ENCODE measurements at places on chromosomes 5 and 9.

GRCh38 chr9:6230037-6230780 is 14.6 kb downstream of the IL33 start:
- DNase-seq, result no peak

- DNase-seq, result no peak
Observed at GRCh38 chr5:126970517-126971017, 59.8 kb downstream of the MARCHF3 start.

DNA sequence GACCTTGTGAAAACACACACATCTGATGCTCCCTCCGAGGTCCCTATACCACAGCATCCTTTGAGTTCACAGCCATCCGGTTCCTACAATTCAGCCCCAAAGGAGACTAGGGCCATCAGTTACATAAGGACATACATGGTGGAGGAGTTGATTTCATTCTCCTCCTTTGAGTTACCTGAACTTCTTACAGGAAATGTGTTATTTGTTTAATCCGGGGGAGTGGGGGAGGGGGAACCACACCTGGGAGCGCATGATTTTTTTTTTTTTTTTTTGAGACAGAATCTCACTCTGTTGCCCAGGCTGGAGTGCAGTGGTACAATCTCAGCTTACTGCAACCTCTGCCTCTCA is 30.7 kb downstream of the SEMA4D start:
- no peak for DNase-seq

DNA sequence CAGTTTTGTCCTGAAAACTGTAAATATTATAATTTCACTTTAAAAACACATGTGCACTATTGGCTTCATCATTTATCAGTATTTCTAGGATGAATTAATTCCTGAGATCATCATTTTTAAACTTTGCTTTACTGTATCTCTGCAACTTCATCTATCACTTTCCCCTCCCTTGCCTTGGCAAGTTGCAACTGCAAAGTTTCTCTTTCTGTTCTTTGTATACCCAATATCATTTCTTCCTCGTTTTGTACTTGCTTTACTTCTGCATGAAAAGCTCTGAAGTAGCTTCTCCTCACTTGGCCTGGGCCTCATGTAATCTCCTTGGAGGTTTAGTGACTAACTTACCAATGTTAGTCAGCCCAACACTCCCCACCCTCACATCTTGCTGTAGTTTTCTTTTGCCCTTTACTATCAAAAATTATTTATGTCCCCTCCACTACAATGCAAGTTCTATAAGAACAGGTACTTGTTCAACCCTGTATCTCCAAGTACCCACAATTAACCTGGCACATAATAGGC is 12.8 kb downstream of the C5orf63 start:
- no peak for DNase-seq

DNA sequence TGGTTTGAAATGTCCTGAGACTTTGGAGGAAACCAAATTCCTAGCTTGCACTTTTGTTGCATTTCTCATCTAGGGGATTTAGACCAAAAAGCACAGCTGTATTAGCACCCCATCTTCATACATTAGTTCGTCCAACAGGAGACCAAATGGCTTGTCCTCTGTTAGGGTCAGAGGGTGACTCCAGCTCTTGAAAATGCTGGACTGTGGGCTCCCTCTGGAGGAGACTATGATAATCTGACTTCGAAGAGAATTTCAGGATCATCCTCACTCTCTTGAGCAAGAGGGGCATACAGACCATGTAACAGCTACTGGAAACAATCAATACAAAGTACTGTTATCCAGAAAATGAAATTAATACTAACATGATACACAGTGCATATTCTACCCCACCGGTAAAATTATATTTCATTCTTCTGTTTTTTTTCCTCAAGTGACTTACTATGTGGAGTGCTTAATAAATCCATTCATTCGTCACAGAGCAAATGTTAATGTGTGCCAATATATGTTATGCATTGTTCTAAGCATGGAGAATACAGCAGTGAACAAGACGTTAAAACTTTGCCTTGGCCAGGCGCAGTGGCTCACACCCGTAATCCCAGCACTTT is 63.7 kb upstream of the PPP2CA start:
- DNase-seq, result peak; percentile 45

DNA sequence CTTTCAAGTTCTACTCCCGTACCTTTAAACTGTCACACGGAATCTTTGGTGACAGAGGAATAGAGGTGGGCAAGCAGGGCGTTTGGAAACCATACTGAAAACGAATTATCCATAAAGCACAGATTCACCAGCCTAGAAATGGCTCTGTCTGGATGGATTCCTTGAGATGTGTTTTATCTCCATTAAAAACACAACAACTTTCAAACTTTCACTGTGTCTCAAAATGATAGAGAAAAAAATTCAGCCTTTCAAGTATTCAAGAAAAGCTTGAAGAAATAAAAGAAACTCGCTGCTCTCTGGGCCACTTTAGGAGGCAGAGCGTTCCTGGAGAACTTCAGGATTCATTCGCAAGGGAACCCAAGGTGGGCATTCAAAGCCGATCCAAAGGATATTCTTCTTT is 589 bp upstream of the THBS4 start:
- no peak for DNase-seq

DNA sequence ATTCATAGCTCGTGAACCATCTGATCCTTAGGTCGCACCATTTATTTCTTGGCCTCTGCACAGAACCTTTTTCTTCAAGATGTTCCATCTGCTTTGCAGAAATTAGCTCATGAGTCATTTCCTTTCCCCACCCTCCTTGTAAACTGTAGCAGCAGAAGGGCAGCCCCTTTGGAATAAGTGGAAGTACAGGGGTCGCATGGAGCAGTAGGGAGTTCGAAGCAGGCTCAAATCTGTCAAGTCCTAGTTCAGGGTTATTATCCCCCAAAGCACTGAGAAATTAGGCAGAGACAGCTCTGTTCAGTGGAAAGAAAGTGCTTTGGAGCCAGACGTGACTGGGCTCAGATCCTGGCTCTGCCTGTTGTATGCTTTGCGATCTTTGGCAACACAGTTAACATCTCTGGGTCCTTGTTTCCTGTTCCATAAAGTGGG is 84.2 kb downstream of the SGCD start:
- no peak for DNase-seq

DNA sequence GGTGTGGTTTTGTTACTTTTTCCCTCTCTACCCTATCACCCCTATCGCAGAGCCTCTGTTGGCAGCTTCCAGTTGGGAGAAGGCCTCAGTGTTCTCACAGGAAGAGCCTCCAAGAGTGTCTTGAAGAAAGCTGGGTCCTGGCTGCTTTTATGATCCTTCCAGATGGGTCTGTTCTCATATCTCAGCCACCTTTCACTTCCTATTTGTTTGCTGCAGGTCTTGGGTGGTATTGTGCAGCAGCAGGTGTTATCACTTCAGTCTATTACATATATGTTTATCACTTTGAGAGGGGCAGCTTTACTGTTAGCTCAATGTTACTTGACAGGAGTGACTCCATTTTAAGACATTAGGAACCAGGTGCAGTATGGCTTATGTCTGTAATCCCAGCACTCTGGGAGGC is 59.2 kb upstream of the GDNF start:
- DNase-seq, result no peak

DNA sequence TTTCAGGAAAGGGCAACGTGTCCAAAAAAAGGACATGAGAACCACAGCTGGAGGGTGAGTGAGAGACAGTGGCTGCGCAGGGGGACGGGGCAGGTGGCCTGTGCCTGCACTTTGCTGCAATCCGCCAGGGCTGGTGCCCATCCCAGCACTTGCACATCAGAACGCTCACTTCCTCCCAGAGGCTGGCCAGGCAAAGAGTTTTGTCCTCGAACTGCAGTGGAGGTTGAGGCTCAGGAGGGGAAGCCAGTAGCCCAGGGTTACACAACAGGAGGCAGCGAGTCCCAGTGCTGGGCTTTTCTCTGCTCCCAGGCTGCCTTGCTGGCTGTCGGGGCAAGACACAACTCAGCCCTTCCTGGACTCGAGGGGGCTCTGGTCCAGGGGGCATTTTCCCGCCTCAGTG is 33.1 kb downstream of the CRB2 start:
- no peak for DNase-seq

DNA sequence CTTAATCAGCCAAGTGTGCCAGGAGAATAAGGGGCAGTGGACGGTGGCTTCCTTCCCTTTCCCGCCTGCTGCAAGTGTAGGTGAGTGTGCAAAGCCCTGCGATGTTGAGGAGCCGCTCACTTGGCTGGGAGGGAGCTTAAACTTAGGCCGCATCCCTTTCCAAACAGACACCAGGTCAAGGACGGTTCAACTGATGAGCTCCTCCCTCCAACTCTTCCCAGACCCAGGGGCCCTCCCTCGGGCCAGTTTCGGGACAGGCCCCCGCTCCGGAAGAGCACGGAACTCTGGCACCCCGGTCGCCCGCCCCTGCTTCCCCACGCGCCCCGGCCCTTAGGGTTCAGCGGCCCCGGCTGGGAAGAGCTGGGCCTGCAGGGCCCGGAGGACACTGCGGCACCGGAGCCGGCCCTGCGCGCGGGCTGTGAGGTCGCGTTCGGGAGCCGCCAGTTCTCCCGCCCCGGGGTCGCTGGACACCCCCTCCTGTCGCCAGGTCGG is 481 bp downstream of the MRPL36 start:
- DNase-seq, result no peak

DNA sequence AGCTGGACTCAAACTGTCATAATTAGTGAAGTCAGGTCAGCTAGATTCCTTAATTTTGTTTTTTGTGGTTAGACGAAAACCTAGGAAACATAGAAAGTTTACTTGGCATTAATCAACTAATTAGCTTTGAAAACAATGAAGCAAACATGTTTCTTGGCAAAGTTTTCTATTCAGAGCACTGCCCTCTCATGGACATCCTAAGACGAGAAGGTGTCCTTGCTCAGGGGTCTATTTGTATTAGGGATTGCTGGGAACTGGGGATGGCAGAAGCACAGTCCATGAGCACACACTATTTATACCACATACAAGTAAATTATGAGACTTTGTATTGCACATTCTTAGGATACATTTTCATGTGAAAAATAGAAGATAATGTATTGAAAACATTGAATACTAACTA is 49.7 kb downstream of the POC5 start:
- DNase-seq, result no peak

GRCh38 chr9:127033789-127034188 is 88.6 kb downstream of the ANGPTL2 start:
- DNase-seq, result no peak

DNA sequence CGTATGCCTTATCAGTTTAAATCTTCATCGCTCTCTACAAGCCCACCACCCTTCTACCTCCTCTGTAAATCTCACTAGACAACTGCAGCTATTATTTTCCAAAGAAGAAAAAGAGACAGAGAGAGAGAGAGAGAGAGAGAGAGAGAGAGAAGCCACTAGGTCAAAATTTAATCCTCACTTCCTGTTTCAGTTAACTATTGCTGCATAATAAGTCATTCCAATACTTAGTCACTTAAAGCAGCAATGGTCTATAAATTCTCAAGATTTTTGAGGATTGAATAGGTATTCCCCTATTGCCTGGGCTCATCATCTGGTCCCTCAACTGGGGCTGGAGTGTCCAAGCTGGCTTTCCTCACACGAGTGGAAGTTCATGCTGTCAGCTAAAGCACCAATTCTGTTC is 68.8 kb downstream of the ITGA1 start:
- DNase-seq, result no peak

DNA sequence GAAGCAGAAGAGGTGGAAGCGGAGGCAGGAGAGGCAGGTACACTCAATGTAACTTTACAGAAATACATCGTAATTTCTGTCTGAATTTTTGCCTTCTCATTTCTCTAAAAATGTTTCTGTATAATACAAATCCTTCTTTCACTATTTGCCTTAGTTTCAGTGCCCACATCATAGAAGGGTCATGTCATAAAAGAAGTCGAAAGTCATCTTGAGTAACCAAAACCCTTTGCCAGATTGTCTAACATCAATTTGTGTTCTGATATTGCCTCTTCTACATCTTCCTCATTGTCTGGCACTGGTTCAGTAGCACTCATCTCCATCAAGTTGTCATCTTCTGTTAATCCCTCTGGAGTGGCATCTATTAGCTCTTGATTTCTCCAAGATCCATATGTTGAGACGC is 6.2 kb upstream of the CYFIP2 start:
- no peak for DNase-seq

DNA sequence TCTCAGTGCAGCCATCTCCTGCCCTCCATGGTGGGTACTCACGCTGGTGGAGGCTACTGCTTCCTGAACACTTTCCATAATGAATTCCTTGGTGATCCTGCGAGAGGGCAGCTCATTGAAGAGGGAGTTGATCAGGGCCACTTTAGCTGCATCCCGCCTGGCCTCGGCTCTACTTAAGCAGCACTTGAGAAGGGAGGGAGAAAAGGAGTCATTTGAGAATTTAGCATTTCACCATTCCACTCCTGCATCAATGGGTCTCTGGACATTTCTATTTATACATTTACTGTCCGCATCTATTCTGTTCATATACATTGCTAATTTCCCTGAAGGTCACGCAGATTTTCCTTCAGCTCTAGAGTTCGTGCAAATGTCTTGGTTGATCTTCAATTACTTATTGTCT is 35.1 kb downstream of the LIX1 start:
- DNase-seq, result peak; percentile 61

DNA sequence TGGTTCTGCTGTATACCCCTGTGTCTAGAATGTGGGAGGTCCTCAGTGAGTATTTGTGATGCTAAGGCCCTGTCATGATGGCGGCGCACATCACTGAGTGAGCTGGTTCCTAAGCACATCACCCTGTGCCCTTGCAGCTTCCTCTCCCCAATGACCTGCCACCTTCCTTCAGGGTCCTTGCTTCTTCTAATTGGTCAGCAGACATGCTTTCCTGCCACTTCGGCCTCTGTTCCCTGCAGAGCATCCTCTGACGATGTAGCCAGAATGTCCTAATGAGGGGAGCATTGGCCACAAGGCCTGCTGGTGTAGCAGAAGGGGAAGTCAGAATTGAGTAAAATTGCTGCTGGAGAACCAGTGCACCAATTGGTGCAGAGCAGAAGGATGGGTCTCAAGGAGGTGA is 31.1 kb upstream of the ANGPTL2 start:
- no peak for DNase-seq

DNA sequence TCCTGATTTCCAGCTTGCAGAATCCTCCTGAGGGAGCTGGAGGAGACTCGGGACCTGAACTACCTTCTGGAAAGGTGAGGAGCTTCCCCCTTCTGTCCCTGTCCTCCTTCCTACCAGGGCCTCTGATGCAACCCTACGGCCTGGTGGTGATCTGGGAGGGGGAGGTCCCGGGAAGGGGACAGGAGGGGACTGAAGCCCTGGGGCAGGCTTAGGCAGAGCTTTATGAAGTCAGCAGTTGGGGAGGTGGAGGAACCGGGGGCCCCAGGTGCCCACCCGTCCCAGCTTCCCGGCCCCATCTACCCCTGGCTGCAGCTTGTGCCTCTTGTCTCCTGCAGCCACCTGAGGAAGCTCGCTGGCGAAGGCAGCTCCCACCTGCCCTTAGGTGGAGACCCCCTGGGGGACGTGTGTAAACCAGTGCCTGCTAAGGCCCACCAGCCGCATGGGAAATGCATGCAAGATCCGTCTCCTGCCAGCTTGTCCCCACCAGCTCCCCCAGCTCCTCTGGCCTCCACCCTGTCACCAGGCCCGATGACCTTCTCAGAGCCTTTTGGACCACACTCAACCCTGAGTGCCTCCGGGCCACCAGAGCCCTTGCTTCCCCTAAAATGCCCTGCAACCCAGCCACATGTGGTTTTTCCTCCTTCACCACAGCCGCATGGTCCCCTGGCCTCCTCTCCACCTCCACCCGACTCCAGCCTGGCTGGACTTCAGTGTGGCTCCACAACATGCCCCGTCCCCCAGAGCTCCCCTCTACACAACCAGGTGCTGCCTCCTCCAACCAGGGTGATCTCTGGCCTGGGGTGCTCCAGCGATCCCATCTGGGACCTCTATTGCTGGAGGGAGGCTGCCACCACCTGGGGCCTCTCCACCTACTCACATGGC is 2.1 kb downstream of the SPATA31E1 start:
- DNase-seq, result no peak

Data from NCI-H1417 (cell line).